ENCODE measurements at places on chromosomes 16 and 17. TPM values are rescaled to one million over a fixed set of nuclear protein-coding genes. Genes with fewer than 3 reads are reported as not detected.

- no peak for ATAC-seq
Measured at GRCh38 chr16:30132591-30132990, 9.6 kb upstream of the MAPK3 start.

DNA sequence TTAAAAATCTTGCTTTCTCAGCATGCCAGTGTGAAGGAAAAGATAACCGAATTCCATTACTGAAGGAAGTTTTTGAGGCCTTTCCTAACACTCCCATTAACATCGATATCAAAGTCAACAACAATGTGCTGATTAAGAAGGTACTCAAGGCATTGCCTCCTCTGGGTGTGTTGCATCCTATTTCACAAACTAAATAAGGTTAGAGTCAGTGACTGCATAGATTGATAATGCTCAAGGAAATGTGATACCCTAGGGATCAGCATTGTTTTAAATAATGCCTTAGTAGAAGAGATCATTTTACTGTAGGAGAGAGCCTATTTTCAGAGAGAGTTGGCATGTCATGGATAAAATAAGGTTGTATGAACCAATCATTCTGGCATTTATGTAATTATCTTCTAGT lies 36.8 kb downstream of the GDPD1 start:
- ATAC-seq = no peak

Gene GDPD1
- 24.7 TPM for total RNA-seq

- ATAC-seq = no peak
Measured at GRCh38 chr16:88318051-88318450, 64.7 kb upstream of the ZNF469 start.

- ATAC-seq = no peak
Measured at GRCh38 chr17:60522889-60523626, 3.0 kb downstream of the APPBP2 start.

Gene GINS3
- 6.2 TPM for total RNA-seq

All from motor neuron (in vitro differentiated cells).